Activated T-cell treated with anti-CD3 and anti-CD28 coated beads for 4 hours (primary cell): ENCODE measurements at places on chromosomes 1 and 21.

DNA sequence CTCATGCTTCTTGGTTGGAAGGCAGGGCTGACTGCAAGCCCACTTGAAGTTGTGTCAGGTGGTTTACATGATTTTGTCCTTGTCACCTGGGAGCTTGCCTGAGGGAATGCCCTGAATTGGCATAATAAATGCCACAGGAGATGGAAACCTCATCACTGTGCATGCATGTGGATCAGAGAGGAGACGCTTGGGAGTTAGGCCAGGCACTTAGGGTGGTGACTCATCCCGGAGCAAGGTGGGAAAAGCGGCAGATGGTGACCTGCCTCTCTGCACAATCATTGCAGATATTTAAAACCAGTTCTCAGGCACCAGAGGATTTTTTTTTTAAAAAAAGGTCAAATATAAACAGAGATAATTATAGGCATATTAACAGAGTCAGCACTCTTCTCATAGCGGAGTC is 202.2 kb upstream of the KIAA0040 start:
- DNase-seq = no peak

DNA sequence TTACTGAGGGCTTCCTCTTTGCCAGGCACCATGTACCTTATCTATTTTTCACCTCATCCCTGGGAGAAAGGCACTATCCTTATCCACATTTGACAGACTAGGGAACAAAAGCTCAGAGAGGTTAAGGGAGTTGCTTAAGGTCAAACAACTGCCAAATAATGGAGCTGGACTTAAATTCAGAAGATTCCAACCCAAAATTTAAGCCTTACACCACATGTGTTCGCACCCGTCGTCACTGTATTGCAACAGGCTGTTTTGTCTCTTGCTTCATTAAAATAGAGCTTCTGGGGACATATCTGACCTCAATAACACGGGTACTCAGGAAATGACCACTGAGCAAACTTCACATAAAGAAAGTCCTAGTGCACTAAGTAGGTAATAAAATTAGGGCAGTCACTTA is 62.0 kb downstream of the TRABD2B start:
- DNase-seq = no peak

GRCh38 chr1:2927393-2928360 is 93.6 kb upstream of the ACTRT2 start:
- DNase-seq = no peak

GRCh38 chr1:153771841-153772593 is 3.2 kb upstream of the SLC27A3 start:
- no peak for DNase-seq
